ENCODE measurements at places on chromosomes 6 and 20. TPM values are rescaled to one million over a fixed set of nuclear protein-coding genes. Genes with fewer than 3 reads are reported as not detected.

Gene C6orf163
- total RNA-seq, result 1.3 TPM

Gene NRSN1
- not detected for total RNA-seq

Gene FAM217A
- not detected for total RNA-seq

Gene ADGRF4
- not detected for total RNA-seq

Gene PRL
- not detected for total RNA-seq

Gene KATNA1
- 23.3 TPM for total RNA-seq

Measured in T-helper 2 cell treated with Interferon-gamma antibody and Interleukin-4, amounts not matched to agents 100 ng/mL and 5 ng/mL, for 36 hours (primary cell).